ENCODE measurements at places on chromosomes 2 and 18.
A peak's percentile ranks its signal among the peaks of the same experiment; 100 is the strongest.

DNA sequence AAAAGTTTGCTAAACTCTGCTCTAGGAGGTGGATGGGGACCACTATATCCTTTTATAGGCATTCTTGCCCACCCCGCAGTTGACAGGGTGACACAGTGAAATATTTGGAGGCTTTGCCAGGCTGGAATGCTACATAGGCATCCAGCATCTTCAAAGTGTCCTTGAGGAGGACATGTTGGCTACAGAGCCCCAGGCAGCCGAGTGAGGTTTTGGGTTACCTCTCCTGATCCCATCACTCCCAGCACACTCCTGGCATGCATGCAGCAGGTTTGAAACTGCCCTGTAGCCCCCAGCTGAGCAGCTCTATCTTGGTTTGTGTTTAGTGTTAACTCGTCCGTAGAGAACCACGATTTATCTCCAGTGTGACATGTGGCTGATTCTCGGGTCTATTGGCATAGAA, 7.3 kb downstream of the FOSL2 start:
- DNase-seq = no peak

DNA sequence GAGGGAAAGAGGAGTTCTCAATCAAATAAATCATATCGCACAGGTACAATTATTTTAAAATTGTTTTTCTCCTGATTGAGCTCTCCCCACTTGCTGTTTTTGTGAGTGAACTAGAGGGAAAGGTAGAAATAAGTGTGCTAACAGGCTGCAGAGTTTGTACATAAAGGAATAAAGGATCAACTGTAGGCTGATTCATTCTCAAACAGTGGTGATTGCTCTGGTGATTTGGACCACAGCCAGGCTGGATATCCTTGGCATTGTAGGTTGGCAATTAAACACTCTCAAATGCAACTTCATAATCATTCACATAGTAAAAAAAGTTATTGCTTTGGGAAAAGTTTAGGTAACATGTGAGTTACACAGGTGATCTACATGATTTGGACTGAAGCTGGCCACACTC, 29.8 kb downstream of the LRP1B start:
- no peak for DNase-seq

DNA sequence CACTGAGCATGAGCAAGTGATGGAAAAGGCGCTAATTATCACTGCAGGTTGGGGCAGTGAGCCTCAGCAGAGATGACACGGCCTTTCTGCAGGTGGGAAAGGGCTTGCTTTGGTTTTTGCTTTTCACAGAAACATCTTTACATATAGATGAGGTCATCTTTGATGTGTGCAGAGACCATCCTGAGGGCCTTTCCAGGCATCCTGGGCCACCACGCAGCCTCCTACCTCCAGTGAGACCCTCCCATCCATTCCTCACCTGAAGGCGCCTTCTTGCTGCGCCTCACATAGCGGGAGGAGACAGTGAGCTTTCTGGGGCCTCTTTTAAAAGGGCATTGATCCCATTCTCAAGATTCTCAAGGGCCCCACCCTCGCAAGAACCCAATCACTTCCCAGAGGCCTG, 235.3 kb upstream of the RAB6C start:
- DNase-seq = no peak

- DNase-seq = no peak
Measured at GRCh38 chr2:228654707-228655106, 473.2 kb upstream of the SPHKAP start.

DNA sequence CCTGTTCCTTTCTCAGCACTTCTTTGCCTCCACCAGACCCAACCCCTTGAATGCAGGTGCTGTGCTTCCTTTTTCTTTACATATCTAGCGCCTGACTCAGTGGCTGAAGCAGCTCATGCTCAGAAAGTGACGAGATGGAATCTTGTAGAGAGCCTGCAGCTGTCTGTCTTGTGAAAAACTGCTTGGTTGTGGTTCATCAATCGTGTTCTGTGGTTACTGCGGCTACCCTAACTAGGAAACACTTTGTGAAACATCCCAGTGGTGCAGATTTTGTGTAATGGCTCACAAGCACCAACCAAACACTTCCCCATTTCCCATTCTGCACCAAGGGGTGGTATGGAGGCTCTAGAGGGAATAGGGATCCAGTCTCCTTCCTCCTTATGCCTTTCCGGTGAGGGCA, 307.2 kb upstream of the MMADHC start:
- no peak for DNase-seq

DNA sequence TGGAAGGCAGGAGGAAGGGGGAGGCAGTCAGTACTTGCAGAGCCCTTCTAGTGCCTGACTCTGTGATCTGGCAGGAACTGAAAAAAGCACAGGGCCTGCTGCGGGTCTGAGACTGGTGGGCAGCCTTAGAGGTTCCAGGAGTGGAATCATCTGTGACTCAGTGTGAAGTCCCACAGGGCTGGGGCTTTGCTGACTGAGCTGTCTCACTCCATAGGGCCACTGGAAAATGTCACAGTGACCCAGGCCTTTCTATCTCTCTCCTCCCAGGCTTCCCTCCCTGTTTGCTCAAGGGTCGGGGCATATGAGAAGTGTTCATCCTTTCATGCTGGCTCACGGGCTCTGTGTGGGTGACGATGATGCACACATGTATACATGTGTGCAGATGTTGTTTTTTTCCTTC, 47.1 kb upstream of the ZFP36L2 start:
- DNase-seq = no peak

GRCh38 chr18:57854726-57855125, 51.6 kb upstream of the ATP8B1 start:
- DNase-seq = no peak

DNA sequence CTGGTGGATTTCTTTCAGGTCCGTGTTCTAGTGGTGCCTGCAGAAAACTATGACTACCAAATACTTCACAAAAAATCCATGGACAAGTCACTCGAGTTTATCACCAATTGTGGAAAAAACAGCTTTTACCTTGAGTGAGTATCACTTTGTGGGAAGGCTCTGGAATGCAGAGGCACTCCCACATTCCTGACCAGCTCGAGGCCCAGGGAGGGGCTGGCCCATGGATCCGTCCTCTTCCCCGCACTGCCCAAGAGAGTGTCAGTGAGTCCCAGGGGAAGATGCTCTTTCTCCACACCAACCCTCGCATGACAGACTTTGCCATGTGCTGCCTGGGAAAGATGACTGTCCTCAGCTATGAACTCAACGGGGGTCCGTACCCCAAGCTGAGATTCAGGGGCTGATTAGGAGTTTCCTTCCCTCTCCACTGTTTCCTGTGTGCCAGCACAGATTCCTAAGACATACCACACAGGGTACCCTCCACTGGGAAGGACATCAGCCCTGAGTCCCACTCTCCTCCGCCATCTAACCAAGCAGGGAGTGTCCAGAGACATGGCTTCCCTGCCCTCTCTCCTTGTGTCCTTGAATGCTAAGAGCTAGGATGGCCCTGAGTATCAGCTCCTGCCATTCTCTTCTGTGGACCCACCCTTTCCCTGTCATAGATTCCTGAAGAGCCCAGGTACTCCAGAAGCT, 155.9 kb downstream of the LAMA3 start:
- DNase-seq = no peak

- no peak for DNase-seq
Measured at GRCh38 chr2:130389783-130390182, 33.9 kb downstream of the PTPN18 start.

GRCh38 chr18:45713239-45713638, 10.7 kb upstream of the SLC14A1 start:
- no peak for DNase-seq

DNA sequence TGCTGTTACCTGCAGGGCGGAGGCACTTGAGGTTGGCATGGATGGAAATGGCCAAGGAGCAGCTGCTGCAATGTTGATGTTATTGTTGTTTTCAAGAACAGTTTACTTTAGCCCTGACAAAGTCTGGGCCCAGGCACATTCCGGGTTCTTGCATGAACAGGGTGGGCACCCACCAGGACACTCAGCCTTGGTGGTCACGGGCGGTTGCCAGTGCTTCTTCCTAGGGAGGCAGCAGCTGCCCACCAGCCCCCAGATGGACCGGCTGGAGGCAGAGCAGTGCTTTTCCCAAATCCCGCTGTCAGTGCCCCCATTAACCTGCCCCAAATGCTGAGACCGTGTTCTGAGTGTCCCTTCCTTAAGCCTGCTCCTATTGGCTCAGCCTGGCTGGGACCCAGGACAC, 38.5 kb upstream of the B3GNT7 start:
- DNase-seq = no peak

DNA sequence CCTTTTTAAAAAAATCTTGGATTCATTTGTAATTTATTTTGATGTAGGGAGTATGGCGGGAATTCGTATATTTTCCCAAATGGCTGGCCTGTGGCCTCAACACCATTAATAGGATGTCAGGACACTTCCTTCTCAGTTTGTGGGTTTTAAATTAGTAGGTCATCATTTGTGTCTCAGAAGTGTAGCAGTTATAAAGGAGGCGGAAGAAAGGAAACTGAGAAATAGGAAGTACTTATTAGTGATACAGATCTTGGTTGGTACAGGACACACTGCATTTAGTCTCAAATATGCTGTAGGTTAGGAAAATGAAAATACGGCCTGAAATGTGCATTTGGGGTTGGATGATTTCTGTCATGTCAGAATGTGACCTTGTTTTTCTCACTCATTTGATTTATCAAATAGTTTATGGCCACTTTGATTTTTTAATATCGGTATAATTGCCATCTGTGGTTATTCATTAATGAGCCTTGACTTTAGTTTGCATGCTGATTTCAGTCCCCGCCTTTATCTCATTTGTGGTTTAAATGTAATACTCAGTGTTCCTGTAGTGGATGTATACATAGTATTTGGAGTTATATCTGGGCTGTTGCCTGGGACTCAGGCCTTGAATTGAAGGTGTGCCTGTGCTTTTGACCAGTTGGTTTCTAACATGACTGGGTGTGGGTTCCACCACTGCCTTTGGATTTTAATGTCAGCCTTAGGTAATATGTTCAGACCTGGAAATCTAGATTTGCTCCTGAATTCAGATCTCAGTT, 31.4 kb downstream of the ZCCHC2 start:
- DNase-seq = no peak

DNA sequence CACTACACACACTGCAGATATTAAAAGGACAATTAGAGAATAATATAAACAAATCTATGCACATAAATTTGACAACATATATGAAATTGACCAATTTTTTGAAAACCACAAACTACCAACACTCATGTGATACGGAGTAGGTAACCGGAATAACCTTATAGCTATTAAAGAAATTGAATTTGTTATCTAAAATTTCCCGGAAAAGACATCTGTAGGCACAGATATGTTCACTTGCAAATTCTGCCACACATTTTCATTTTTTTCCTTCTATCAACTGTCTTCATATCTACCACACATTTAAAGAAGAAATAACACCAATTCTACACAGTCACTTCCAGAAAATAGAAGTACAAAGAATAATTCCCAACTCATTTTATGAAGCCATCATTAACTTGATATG, 22.4 kb downstream of the NLRC4 start:
- DNase-seq = no peak

GRCh38 chr2:49490710-49491109, 336.4 kb upstream of the FSHR start:
- DNase-seq = peak; percentile 49

GRCh38 chr2:232960862-232961261, 52.2 kb downstream of the NGEF start:
- no peak for DNase-seq

DNA sequence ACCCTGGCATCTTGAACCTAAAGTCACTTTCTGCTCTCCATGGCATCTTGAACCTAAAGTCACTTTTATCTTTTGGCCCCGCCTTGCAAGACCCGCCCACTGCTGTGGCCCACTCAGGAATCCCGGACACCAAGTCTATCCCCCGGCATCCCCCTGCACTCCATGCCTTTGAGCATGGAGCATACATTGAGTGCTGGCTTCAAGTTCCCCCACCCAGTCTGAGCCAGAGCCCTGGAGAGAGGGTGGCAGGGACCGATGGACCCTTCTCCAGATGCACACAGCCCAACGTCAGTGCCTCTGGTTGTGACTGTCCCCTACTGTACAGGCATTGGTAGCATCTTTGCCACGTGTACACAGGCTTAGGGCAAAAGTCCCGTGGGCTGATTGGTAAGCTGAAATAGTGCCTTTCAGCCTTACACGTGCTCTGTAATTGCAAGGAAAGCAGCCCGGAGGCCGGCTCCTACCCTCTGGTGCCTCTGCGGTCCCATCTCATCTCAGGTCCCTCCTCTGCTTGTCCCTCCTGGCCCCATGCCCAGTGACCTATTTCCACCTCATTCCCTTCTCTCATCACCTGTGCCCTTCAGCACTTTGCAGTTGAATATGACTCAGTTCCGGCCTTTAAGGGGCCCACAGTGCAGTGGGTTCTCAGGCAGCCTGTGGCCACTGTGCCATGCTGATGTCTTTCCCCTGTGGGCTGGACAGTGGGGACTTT, 154.0 kb downstream of the INHBB start:
- DNase-seq = peak; percentile 61

DNA sequence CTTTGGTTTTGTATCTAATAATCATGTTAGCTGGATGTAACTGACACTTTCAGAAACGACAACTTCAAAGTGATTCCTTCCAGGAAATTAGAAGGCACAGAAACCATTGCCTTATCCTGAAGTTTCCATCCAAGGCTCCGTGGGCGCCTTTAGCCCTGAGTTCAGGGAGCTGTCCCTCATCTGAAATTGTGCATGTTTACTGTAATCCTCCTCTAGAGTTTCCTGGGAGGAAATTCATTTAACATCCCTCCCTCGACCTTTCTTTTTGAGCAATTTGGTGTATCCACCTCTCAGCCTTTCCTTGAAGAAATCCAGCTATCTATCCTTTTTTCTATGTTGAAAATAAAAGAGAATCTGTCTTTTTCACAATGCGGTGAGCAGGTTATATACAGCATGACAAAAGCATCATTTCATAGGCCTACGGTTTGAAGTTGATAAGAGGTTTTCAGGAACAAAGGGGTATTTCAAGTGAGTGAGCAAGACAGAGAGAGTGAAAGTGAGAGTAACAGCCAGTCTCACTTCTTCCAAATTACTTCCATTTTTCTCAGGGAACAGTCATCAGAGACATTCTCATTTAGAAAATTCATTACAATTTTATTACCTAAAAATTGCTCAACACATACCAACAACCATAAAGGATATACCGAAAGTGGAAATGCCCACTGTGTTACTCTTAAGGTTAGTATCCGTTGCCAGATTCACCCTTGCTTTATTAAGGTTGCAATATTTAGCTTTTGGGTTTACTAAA, 167.3 kb downstream of the MREG start:
- DNase-seq = peak; percentile 56

GRCh38 chr2:129619471-129619870, 360.0 kb upstream of the RAB6C start:
- DNase-seq = no peak

DNA sequence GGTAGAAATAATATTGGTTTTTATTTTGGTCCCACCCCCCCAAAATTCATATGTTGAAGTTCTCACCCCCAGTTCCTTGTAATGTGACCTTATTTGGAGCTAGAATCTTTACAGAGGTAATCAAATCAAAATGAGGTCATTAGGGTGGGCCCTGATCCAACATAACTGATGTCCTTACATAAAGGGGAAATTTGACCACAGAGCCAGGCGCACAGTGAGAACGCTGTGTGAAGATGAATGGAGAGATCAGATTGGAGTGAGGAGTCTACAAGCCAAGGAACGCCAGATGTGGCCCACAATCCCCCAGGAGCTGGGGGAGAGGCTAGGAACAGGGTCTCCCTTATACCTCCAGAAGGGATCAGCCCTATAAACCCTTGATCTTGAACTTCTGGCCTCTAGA, 31.6 kb upstream of the TRIB2 start:
- no peak for DNase-seq

Measured in lung microvascular endothelial cell (primary cell).